ENCODE measurements at places on chromosomes 12 and 14. TPM values are rescaled to one million over a fixed set of nuclear protein-coding genes. Genes with fewer than 3 reads are reported as not detected.
A peak's percentile ranks its signal among the peaks of the same experiment; 100 is the strongest.

DNA sequence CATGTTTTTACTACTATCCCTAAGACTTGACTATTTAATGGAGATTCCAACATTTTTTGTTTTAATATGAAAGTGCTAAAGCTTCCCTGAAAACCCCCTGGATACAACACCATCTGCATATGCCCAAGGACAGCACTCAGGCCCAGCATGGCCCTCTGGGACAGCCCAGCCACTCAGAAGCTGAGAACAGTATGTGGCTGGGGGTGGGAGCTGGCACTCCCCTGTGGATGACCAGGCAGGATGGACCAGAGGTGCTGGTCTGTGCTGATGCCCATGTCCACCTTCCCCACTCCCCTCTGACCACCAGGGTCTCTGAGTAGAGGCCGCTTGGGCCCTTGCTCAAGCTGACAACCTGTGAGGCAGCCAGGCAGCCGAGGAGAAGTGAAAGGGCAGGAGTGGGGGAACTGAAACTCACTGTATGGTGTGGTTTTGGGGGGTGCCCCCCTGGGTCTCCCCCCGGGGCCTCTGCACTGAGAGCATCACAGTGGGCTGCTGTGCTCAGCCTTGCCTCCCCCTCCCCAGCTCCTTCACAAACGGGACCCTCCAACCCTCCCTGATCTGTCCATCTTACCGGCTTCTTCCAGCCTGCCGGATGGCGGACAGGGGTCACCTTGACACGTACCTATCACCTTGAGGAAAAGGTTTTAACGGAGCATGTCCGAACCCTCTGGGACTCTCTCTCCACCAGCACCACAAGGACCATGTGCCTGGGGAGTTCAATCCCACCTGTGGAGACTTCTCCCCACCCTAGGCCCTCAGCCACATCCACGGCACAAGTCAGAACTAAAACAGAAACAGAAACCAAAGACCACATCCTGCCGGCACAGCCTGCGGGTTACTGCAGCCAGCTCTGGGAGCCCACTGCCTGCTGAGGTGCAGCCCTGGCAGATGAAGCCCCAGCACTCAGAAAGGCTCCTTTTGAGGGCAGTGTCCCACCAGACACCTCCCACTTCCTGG is at the start of gene TMEM229B:
TSS of gene TMEM229B (minus strand) at position 785 of the 957 bp plus-strand sequence. CDS start 14,798 bp downstream, outside the sequence.
- no peak for DNase-seq

The MFAP5 gene
- total RNA-seq = 0.99 TPM

The TSPAN8 gene
- total RNA-seq = not detected

The DAO gene
- total RNA-seq = not detected

The SMIM41 gene
- total RNA-seq = 0.17 TPM

- DNase-seq = no peak
These were observed 55.3 kb downstream of the RPL10L start for GRCh38 chr14:46596236-46596635.

- DNase-seq = peak; percentile 65
These were observed 28.8 kb downstream of the HECTD4 start for GRCh38 chr12:112353393-112353792.

DNA sequence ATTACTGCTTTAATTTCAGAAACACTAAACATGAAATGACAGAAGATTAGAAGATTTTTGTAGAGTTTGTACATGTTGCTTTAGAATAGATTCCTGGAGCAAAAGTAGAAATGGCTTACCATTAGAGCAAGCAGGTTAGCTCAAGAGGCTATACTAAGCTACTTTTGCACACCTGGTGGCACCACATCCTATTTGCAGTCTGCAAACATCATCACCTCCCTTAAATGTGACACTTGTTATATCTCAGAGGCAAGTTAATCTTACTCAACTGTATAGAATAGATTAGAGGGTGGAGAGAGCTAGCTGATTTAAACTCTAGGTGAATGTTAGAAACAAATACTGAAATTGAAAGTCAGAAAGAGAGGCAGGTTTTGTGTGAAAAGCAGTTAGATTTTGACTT is 30.7 kb upstream of the OR4E1 start:
- no peak for DNase-seq

DNA sequence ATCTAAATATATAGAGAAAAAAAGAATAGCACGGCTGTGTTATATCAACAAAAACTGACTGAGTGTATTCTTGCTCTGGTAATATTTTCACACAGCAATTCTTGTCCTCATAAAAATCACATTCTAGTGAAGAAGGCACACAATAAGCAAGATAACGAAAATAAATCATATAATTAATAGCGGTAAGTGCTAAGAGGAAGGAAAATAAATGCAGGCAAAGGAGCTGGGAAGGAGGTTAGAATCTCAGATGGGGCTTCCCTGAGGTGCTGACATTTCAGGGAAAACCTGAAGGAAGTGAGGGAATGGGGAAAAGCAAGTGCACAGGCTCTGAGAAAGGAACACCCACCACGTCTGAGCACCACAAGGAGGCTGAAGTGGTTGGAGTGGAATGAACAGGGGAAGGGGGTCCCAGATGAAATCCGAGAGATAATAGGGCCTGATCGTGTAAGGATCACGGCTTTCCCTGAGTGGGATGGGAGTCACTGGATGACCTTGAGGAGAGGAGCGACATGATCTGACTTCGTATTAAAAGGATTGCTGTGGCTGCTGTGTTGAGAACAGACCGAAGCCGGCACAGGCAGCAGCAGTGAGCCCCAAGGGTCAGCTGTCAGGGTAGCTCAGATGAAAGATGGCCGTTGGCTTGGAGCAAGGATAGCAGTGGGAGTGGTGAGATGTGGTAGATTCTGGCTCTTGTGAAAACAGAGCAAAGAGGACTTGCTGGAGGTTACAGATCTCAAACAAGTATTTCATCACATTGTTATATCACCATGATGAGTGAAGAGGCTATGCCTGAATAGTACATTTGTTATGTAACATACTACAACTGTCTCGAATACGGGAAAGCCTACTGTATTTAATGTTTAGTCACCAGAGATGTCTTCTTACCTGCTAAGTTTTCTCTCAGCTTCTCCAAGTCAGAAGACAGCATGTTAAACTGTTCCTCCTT is 67.1 kb upstream of the VPS33A start:
- no peak for DNase-seq

- peak; percentile 79 for DNase-seq
These were observed 106.4 kb downstream of the ARF6 start for GRCh38 chr14:49999146-49999761.

The ETNK1 gene
- total RNA-seq = 37.0 TPM

The GNG2 gene
- 6.8 TPM for total RNA-seq

- peak; percentile 44 for DNase-seq
These were observed 46.5 kb upstream of the SAV1 start for GRCh38 chr14:50714450-50715073.

The KRT6A gene
- total RNA-seq = 4,990 TPM

The KRT72 gene
- not detected for total RNA-seq

The TAS2R42 gene
- not detected for total RNA-seq

DNA sequence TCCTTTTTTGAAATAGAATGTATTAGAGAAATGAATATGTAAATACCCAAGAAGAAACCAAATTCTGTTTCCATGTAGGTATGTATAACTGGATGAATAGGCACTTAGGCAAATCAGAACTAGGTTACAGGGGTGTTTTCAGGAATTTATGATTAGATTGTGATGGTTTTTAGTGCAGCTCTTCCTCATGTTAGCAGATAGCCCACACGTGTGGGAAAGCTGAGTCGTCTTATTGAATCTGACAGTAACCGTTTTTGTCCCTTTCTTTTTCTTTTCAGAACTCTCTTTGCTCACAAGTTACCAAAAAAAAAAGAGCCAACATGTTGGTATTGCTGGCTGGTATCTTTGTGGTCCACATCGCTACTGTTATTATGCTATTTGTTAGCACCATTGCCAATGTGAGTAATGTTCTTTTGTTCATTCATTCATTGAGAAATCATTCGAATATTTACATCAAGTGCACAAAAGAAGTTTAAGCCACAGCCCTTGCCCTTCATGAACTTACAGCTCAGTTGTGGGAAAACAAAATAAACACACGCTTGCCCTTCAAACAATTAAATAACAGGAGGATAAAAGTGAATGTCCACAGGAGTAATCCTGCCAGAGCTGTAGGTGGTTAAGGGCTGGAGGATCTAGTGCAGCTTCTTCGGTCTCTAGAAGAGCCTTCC is 14.8 kb downstream of the EMP1 start:
- no peak for DNase-seq

GRCh38 chr12:84201976-84202375 is 710.6 kb downstream of the SLC6A15 start:
- DNase-seq = no peak

The MMP14 gene
- total RNA-seq = 525 TPM

GRCh38 chr14:93736378-93737014 is 51.8 kb downstream of the PRIMA1 start:
- no peak for DNase-seq

GRCh38 chr14:101251812-101252442 is 309.4 kb upstream of the DIO3 start:
- DNase-seq = no peak

The BMP4 gene
- total RNA-seq = 1.9 TPM

GRCh38 chr12:90757957-90758356 is 197.0 kb downstream of the CCER1 start:
- no peak for DNase-seq

The CLEC1B gene
- total RNA-seq = not detected

DNA sequence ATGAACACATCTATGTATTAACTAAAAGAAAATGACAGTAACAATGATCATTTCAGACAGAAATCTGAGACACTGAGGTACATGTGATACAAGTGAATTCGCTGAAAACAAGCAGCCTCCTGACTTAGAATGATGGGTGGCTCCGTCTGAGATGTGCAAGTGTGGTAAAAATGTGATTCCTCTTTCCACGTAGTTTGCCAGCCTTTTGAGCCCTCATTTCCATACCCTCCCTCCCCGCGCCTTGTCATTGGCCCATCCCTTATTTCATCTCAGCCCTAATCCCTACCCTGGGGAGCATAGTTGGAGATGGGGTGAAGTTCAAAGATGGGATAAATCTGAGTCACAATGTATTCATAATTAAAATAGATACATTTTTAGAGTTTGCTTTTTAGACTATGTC is 107.8 kb downstream of the BMP4 start:
- DNase-seq = no peak

The GALC gene
- total RNA-seq = 20.2 TPM

DNA sequence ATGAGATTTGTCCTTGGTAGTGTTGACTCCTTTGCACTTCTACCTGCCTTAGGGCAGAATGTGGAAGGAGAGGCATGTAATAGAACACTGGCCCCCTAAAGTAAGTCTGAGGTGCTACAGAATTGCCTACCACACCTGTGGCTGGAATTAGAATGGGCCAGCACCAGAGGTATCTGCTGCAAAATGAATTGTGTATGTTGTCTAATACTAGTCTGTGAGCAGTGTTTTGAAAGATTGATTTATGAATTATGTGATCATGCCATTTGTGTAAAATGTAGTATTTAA is 5.7 kb upstream of the STYX start:
- DNase-seq = no peak

- DNase-seq = no peak
These were observed 5.1 kb upstream of the EIF5 start for GRCh38 chr14:103328941-103329340.

DNA sequence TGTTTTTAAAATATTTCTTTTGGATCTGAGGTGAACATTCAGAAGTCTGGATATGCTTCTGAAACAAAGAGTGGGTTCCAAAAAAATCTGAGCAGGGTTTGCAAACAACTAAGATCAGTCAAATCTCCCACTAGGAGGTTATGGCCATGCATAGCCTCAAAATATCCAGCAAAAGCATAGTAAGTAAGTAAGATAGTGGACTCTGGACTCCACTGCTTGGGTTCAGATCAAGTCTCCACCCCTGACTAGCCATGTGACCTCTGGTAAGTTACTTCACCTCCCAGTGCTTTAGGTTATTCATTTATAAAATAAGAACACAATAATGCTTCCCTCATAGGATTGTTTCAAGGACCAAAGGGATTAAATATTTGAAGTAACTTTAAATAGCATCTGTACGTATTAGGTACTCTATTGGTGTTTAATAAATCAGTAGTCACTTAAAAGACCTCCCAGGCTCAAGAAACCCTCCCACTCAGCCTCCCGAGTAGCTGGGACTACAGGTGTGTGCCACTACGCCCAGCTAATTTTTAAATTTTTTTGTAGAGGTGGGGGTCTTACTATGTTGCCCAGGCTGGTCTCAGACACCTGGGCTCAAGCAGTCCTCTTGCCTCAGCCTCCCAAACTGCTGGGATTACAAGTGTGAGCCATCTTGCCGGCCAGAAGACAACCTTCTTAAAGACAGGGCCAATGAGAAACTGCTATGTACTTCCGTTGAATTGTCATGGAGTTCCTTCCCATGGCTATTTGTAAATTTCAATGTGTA is 95.7 kb upstream of the SOX5 start:
- no peak for DNase-seq

- no peak for DNase-seq
These were observed 107.4 kb downstream of the SSPN start for GRCh38 chr12:26302776-26303175.

Measured in mammary epithelial cell (primary cell).